ENCODE measurements at places on chromosomes 12 and 14.

DNA sequence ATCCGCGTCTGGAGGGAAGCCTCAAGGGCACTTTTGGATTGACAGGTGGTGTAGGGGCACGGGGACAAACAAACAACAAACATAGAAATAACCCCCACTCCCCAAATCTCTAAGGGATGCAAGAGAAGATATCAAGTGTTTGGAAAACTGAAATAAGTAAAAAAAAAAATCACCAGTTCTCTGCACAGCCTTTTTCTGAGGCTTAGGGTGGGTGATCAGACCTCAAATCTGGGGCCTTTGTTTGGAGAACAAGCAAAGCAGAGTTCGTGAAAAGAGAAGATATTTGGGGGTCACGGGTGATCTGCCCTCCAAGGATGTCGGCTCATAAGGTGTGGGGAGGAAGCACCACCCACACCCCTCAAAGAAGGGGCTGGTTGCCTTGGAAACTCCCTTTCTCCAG is 10.7 kb downstream of the TBX5 start:
- DNase-seq: no peak

GRCh38 chr12:105899589-105899988 is 239.2 kb downstream of the NUAK1 start:
- no peak for DNase-seq

DNA sequence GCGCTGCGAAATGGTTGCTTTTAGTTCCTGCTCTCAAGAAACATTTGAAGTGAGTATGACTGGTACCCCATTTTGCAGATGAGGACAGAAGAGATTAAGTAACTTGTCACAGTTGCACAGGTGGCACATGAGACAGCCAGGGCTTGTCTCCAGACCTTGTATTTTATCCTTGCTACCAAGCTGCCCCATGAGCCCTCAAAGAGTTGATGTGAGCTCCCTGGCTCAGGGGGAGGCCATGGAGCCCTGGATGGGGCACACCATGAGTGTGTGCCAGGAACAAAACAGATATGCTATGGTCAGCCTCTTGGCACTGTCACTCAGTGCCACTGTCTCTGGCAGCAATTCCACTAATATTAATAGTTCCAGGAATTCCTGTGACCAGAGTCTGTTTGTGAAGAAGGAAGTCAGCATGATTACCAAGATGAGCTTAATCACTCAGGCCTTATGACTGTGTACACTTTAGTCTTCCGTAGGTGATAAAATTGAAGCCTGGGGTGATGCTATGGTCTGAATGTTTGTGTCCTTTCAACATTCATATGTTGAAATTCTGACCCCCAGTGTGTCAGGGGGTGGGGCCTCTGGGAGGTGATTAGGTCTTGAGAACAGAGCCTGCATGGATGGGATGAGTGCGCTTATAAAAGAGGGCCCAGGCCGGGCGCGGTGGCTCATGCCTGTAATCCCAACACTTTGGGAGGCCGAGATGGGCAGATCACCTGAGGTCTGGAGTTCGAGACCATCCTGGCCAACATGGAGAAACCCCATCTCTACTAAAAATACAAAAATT is 806.8 kb downstream of the AACS start:
- DNase-seq: no peak

GRCh38 chr14:63656194-63656593 is 14.5 kb upstream of the WDR89 start:
- DNase-seq: no peak

- no peak for DNase-seq
Measured at GRCh38 chr12:77837876-77838291, 7.2 kb downstream of the NAV3 start.

- no peak for DNase-seq
Measured at GRCh38 chr14:99479906-99480869, at the start of gene SETD3. SETD3 (minus strand) TSS chr14:99480859; CDS start chr14:99465805, 15,054 bp downstream.

- no peak for DNase-seq
Measured at GRCh38 chr12:15636060-15636890, 152.9 kb downstream of the EPS8 start.

- peak; percentile 33 for DNase-seq
Measured at GRCh38 chr12:47302111-47302671, 222.4 kb upstream of the AMIGO2 start.

GRCh38 chr12:49932023-49932422 is 18.5 kb upstream of the AQP2 start:
- DNase-seq: no peak

DNA sequence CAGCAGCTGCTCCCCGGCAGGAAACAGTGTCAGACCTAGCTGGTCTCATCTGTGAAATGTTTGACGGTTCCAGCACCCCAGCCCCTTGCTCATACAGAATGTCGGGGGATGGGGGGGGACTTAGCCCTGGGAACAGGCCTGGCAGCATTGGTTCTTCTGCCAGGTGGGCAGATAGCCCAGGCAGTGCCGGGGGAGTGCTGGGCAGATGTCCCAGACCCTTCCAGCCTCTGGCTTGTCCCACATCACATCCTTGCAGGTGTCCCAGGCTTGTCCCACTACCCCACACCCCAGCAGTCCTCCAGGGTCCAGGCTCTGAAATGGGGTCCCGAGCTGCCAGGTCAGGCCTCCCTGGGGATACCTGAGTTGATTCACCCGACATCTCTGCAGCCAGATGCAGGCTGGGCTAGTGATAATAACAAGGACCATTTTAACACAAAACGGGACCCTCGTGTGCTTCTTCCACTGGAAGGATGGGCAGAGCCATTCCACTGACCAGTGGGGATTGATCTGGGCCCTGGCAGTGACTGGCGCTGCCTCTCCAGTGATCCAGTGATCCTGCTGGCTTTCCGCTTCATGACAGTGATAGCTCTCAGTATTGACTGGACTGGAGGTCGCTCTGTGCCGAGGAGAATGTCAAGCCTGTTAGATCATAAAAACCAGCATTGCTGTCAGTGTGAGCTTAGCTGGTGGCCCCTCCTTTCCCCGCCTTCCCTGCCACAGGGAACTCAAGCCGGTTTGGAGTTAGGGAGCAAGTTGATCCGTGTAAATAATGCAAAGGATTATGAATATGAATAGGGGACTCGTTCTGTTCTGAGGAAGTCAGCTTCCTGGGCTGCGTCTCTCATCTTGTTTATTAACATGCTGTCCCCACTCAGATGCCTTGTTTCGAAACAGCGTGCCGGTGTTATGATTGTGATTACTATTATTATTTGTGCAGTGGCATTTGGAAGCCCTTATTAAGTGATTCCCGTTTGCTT is 180.6 kb downstream of the AACS start:
- no peak for DNase-seq

DNA sequence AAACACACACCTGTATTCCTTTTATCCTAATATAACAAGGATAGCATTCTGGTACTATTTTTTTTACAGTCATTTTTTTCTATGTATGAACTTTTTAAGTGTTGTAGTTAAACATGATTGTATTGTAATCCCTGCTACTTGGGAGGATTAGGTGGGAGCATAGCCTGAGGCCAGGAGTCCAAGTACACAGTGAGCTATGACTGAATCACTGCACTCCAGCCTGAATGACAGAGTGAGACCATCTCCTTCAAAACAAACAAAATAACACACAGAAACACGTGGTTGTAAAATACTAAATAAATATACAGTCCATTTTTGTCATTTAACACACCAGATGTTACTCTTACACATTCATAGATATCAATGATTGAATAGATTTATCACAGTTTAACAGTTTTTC is 56.9 kb downstream of the MAP4K5 start:
- DNase-seq: no peak

DNA sequence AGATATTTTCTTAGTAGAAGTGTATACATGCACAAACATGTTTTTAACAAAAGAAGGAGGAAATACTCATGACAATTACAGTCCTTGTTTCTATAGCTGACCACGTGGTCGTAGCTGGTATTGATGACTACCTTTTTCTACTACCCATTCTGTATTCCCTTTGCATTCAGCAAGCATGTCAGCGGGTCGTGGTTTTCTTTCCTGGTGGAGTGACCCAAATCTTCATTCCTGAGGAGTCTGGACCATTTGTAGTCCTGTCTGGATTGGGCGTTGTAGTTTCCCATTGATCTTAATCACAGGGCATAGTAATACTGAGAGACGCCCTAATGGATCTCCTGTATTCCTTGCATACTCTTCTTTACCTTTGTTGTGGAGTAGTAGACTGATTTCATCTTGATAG is 472.1 kb upstream of the RGS6 start:
- DNase-seq: no peak

GRCh38 chr14:103483600-103483999 is 39.0 kb downstream of the CKB start:
- DNase-seq: no peak

- no peak for DNase-seq
Measured at GRCh38 chr12:127773520-127773919, 493.4 kb upstream of the TMEM132C start.

DNA sequence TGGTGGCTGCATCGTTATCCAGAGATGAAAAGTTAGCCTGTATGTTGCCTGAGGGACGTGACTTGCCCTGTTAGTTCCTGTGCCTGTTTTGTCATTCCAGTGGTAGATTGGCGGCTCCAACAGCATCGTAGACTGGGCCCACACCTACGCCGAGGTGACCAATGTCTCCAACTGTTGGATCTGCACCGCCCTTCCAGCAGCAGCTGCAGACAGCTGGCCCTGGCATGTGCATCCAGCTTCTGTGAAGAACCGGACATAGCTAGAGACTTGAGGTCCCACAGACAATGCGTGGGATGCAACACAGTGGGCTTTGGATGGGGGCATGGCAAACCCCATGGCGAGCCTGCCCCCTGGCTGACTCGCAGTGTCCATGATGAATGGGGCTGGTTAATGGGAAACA is 93.0 kb upstream of the TMPO start:
- DNase-seq: no peak

GRCh38 chr12:123199936-123200335 is 33.0 kb downstream of the MPHOSPH9 start:
- no peak for DNase-seq

- no peak for DNase-seq
Measured at GRCh38 chr14:35420036-35420811, 15.7 kb upstream of the NFKBIA start.

GRCh38 chr12:47949441-47950341 is 13.7 kb upstream of the TMEM106C start:
- DNase-seq: no peak

DNA sequence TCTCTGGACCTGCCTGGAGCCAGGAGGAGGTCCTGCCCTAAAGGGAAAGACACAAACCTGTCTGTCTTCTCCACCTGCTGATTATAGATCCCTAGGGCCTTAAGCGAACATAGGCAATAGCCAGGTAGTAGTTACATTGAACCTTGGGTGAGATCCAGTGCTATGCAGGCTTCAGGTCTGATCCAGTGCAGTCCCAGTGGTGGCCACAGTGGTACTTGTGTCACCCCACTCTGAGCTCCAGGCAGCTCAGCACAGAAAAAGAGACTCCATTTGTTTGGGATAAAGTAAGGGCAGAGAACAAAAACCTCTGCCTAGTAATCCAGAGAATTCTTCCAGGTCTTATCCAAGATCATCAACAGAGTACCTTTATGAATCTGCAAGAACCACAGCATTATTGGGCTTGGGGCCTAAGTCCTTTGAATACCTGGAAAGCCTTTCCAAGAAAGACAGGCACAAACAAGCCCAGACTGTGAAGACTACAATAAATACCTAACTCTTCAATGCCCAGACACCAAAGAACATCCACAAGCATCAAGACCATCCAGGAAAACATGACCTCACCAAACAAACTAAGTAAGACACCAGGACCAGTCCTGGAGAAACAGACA is 60.4 kb upstream of the KTN1 start:
- DNase-seq: no peak

- no peak for DNase-seq
Measured at GRCh38 chr12:127355061-127355841, 911.7 kb upstream of the TMEM132C start.

DNA sequence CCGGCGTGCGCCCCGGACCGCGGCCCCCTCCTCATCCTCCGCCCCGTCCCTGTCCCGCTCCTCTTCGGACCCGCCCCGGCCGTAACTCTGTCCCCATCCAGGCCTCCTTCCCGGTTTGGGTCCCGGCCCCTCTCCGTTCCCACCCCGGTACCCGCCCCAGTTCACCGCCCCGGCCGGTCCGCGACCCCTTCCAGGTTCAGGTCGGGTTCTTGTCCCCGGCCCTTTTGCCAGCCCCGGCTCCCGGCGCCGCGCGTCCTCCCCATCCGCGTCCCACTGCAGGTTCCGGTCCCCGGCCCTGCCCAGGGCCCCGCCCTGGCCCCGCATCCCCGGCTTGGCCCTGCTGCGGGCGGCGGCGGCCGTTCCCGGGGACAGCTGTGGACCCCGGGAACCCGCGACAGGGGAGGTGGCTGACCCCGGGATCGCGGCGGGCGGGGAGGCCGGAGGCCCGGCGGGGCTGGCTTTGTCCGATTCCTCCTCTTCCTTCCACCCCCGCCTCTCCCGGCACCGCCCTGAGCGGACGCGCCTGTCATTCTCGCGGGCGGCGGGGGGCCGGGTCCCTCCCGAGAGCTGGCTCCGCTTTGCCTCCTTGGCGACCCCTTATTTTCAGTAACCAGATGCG is 601 bp downstream of the KLC1 start:
- DNase-seq: no peak

DNA sequence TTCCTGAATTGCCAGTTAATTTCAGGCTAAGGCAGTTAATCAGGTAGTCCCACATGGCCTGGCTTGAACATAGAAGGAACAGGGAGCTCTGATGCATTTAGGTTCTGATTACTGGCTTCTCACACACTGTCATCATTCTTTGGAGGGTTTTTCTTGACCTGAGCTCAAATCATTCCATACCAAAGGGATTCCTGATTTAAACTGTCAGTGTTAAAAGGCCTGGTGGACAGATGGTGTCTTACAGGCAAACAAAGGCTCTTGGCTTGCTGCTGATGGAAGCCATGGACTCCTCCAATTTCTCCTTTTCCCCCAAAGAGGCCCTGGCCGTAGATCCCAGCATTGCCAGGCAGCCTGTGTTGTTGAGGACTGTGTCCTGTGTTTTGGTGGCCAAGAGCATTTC is 30.2 kb downstream of the CACNA1C start:
- DNase-seq: no peak

DNA sequence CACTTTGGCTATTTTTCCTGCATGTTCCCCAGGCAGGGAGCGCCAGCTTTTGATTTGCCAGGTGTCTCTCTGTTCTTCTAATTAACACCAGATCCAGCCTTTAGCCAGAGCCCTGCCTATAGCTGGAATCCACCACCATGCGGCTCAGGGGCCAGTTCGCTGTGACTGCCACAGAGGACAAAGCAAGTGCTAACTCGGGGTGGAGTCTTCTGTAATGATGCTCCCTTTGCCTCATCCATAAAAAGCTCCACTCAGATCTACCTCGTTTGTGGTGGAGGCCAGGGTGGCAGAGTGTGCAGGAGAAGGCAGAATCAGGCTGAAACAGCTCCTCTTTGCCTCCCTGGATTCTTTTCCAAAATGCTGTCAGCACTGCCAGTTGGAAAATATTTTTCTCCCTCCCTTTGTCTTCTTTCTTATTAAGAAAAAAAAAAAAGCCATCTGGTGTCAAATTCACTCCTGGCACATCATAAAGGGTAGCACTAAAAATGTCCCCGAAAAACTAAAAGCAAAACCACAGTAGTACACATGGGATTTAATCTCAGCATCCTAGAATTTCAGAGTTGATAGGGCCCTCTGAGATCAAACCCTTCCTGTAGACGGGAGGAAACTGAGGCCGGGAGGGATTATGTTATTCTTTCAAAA is 18.0 kb upstream of the CTDSP2 start:
- no peak for DNase-seq

Measured in stimulated activated CD4-positive, alpha-beta T cell treated with anti-CD3 and anti-CD28 coated beads, TNF-alpha, amount 100 ng/mL, for 24 hours (primary cell).